ENCODE measurements at places on chromosomes 1 and 21. TPM values are rescaled to one million over a fixed set of nuclear protein-coding genes. Genes with fewer than 3 reads are reported as not detected.

DNA sequence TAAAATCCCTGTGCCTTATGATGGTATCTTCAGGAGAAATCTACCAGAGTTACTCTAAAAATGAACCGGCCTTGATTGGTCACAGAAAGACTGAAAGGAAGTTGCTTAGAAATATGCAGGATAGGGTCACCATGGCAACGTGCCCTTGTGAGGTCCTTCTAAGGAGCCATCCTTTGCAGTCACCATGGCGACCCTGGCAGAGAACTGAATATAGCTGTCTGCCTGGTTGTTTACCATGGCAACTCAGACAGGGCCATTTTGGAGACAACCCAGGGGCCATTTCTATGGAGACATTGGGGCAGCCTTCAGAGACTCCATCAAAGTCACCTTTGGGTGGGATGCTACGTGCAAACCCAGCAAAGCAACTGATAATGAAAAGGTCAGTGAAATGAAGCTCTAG, 43.0 kb downstream of the SNX7 start:
- DNase-seq = no peak

Gene CRYZL1
- 29.1 TPM for total RNA-seq

DNA sequence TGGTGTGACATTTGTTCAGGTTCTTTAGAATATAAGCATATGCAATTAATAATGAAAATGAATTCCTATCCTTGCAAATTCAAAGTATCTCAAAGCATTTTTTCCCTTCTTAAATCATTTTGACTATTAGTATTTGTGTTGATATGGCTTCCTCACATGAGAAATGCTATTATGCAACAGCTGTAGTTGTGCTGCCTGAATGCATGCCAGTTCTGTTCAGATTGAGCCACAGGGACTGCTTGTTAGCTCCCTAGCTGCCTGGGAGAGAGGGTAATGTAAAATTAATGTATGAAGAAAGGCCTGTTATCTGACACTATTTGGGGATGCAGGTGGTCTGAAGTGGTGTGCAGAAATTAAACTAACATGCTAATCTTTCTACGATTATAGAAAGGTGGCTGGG, 45.5 kb downstream of the CACHD1 start:
- DNase-seq = peak; percentile 25

- DNase-seq = no peak
These were observed 33.8 kb upstream of the EYA3 start for GRCh38 chr1:28122183-28122582.

DNA sequence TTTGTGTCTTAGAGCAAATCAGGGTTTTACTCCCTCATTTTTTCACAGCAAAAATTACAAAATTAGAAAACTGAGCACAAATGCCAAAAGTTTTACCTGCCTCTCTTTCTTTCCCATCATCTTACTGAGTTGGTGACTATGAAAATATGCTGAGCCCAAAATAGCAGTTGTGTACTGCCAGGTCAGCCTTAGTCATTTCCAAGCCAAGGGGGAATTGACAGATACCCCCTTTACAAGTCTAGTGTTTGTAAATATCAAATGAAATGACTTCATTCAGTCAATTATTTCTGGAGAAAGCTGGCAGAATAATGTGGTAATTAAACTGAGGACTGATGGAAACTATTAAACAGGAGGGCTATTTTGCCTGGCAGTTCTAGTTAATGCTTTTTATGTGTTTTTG, 11.4 kb upstream of the GORAB start:
- no peak for DNase-seq

Data from mucosa of gallbladder (tissue), 1 donor.